ENCODE measurements at places on chromosomes 7 and 10. TPM values are rescaled to one million over a fixed set of nuclear protein-coding genes. Genes with fewer than 3 reads are reported as not detected.

SKAP2 gene
- 27.2 TPM for polyA plus RNA-seq

GNAI1 gene
- 49.4 TPM for polyA plus RNA-seq

TMEM225B gene
- polyA plus RNA-seq, result 1.1 TPM

RASA4B gene
- 19.9 TPM for polyA plus RNA-seq

LRRTM3 gene
- 0.30 TPM for polyA plus RNA-seq

MEST gene
- polyA plus RNA-seq, result 6.7 TPM

PDCD11 gene
- 14.9 TPM for polyA plus RNA-seq

LRMDA gene
- 7.9 TPM for polyA plus RNA-seq

CALML3 gene
- polyA plus RNA-seq, result not detected

PON1 gene
- 0.13 TPM for polyA plus RNA-seq

AMPH gene
- 5.0 TPM for polyA plus RNA-seq

MBL2 gene
- 0.05 TPM for polyA plus RNA-seq

NUPR2 gene
- polyA plus RNA-seq, result not detected

METTL27 gene
- polyA plus RNA-seq, result 1.0 TPM

ALOX5 gene
- polyA plus RNA-seq, result 52.5 TPM

FAM24B gene
- 1.8 TPM for polyA plus RNA-seq

RET gene
- polyA plus RNA-seq, result 1.6 TPM

SLC29A4 gene
- polyA plus RNA-seq, result 3.6 TPM

CCNY gene
- polyA plus RNA-seq, result 46.6 TPM

SPDYE16 gene
- polyA plus RNA-seq, result 0.23 TPM

MACC1 gene
- polyA plus RNA-seq, result 0.32 TPM

FFAR4 gene
- polyA plus RNA-seq, result 0.25 TPM

VAX1 gene
- polyA plus RNA-seq, result not detected

Measured in urinary bladder (tissue), 4 donors.